Activated naive CD4-positive, alpha-beta T cell (primary cell): ENCODE measurements at places on chromosomes 2 and 18.

GRCh38 chr2:37711308-37711731 is 39.9 kb upstream of the CDC42EP3 start:
- DNase-seq, result no peak

GRCh38 chr18:47932603-47933002 is 2.1 kb upstream of the SMAD2 start:
- DNase-seq, result no peak

GRCh38 chr2:161962160-161962559 is 111.9 kb downstream of the DPP4 start:
- no peak for DNase-seq

DNA sequence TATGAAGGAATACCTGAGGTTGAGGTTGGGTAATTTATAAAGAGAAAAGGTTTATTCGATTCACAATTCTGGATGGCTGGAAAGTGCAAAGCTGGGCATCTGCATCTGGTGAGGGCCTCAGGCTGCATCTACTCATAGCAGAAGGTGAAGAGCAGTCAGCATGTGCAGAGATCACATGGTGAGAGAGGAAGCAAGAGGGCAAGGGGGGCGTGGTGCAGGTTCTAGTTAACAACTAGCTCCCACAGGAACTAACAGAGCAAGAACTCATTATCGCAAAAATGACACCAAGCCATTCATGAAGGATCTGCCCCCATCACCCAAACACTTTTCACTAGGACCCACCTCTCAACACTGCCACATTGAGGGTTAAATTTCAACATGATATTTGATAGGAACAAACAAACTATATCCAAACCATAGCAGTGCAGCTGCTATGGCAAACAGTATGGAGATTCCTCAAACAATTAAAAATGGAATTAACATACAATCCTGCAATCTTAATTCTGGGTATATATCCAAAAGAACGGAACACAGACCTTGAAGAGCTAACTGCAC is 72.8 kb upstream of the LDLRAD4 start:
- no peak for DNase-seq

- DNase-seq, result no peak
Observed at GRCh38 chr2:9310798-9311197, 104.2 kb downstream of the ASAP2 start.

DNA sequence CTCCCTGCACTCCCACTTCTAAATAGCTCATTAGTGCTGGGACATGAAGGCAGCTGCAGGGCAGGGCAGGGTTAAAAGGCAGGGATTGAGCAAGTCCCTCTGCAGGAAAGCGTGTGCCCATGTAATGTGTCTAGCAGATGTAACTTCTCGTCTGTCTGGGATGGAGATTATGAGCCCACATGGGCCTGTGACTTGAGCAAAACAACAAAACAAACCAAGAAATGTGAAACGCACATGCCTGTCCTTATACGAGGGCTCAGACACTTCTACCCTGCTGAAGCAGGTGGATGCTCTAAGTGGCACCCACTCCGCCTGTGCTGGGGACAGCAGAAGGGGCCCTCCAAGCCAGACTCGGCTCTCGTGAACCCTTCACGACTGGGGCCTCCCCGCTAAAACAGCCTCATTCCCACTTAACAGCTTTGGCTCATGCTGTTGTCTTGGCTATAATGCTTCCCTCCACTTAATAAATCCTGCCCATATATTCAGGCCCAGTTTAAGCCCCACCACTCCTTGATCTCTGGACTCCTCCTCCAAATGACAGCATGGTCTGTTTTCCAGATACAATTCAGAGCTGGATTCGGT is 40.9 kb downstream of the TMEM247 start:
- no peak for DNase-seq

- DNase-seq, result no peak
Observed at GRCh38 chr18:38961880-38962279, 1396.3 kb upstream of the CELF4 start.

- DNase-seq, result no peak
Observed at GRCh38 chr2:152883951-152884487, 165.6 kb downstream of the ARL6IP6 start.

- DNase-seq, result no peak
Observed at GRCh38 chr2:240856151-240856980, 12.3 kb upstream of the AGXT start.

DNA sequence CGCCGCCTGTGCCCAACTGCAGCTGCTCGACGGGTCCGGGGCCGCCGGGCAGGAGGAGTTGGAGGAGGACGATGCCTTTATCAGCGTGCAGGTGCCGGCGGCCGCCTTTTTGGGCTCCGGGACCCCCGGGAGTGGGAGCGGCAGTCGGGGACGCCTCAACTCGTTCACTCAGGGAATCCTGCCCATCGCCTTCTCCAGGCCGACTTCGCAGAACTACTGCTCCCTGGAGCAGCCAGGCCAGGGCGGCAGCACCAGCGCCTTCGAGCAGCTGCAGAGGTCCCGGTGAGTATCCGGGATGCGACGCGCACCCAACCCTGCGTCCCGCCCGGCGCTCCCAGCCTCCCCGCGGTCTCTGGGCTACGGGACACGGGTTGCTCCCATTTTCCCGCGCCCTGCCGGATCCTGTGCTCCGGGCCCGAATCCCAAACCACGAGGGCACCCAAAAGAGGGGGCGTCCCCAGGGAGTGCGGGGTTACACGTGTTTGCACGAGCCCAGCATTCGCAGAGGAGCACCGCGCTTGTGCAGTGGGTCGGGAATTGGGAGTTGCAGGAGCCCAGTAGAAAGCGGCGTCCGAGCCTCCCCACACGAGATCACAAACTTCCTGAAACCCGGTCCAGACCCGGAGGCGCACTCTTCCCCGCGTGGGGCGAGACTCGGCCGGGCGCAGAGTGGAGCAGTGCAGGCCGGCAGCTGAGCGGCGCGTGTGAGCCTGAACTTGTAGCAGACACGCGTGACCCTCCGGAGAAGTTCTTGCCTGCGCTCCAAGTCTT is 1.2 kb downstream of the CABLES1 start:
- DNase-seq, result no peak

DNA sequence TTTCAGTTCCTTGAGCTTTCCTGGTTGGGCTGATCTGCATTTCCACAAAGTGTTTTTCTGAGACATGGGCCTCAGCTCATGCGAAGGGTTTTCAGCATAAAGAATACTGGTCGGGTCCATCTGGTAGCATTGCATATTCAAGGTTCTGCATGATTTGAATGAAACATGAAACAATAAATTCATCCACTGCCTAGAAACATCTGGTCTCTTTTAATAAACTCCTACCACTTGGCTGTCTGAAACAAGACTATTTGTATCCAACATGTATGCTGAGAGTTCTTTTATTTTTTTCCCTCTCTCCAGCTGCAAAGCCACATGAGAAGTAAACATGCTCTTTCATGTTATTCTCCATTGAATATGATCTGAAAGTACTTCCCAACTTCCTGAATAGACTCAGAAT is 314.9 kb upstream of the SOX11 start:
- no peak for DNase-seq
